ENCODE measurements at places on chromosomes 5 and 9.

GRCh38 chr5:132206782-132207181 lies 20.9 kb downstream of the P4HA2 start:
- no peak for DNase-seq

- no peak for DNase-seq
Measured at GRCh38 chr9:110755179-110755578, 86.6 kb downstream of the MUSK start.

DNA sequence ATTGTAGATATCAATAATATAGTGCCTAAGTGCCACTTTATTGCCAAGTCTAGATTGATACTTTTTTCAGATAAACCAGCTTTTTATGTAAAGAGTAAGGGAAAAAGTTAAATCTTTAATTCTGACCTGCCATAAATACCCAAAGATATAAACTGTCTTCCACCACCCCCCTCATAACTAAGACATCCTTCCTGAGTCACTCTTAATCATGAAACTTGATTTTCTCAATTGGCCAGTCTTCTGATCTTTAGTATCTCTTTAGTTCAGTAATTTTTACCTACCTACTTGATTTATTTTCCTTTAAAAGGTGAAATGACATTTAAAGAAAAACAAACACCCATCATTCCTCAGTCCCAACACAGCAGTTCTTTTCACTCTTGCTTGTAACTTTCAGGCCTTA lies 21.8 kb downstream of the C5orf22 start:
- DNase-seq = no peak

- DNase-seq = no peak
Measured at GRCh38 chr5:132830436-132831094, at the start of gene SHROOM1. TSS of gene SHROOM1 (minus strand) at chr5:132830647. CDS start at chr5:132826140, 4,507 bp downstream.

GRCh38 chr5:126450346-126450745 lies 27.1 kb downstream of the GRAMD2B start:
- no peak for DNase-seq

GRCh38 chr5:114981111-114981510 lies 188.6 kb downstream of the TRIM36 start:
- DNase-seq = no peak

DNA sequence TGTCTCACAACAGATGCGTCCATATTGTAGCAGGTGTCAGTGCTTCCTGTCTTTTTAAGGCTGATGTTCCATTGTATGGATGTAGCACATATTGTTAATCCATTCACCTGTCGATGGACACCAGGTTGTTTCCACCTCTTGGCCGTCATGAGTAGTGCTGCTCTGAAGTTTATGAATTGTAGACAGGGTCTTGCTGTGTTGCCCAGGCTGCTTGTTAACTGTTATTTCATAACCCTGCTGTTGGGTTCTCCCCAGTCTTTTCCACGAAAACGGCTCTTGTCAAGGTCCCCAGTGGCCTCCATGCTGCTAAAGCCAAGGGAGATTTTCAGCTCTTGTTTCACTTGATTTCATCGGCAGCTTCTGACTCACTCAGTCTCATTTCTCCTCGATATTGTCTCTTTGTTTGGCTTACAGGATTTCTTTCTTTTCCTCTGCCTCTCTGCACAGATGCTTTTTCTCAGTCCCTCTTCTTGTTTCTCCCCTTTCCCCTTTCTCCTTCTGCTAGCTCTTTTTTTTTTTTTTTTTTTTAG lies 12.1 kb upstream of the PSD2 start:
- no peak for DNase-seq

DNA sequence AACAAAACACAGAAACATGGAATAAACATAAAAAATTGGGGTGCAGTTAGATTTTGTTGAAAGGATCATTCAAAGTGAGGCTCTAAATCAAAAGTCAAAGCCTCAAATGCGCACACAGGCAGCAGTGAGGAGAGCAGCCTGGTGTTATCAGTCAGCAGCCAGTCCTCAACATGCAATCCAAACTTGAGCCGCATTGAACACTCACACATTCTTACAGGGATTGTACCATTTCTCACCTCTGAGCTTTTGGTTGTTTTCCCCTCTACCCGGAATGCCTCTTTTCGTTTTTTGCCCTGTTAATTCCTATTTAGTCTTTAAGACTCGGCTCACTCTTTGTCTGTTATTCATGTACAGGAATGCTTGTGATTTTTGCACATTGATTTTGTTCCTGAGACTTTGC lies 81.1 kb upstream of the PUM3 start:
- DNase-seq = no peak

GRCh38 chr5:71706906-71707305 lies 12.2 kb upstream of the CARTPT start:
- no peak for DNase-seq

- no peak for DNase-seq
Measured at GRCh38 chr5:96868603-96869371, 7.5 kb upstream of the ERAP2 start.

DNA sequence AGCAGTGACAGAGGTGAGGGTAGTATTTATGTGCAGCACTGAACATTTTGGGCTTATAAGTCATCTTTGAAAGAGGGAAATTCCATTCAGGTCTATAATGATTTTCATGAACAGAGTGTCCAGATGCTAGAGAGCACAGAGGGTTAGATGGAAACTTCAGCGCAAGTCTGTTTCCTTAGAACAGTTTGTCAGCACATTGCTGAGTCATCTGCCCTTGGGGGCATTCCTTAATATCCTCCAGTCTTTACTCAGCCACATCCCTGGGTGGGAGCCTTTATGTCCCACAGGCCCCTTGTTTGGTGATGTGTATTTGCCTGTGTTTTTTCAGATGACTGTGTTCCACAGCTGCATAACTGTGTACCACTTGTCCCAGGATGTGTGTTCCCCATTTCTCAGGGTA lies 138.5 kb upstream of the S1PR3 start:
- peak; percentile 59 for DNase-seq

GRCh38 chr9:96413302-96414221 lies 4.6 kb downstream of the ZNF367 start:
- no peak for DNase-seq

- DNase-seq = no peak
Measured at GRCh38 chr5:165321912-165322311, 1816.5 kb downstream of the MAT2B start.

DNA sequence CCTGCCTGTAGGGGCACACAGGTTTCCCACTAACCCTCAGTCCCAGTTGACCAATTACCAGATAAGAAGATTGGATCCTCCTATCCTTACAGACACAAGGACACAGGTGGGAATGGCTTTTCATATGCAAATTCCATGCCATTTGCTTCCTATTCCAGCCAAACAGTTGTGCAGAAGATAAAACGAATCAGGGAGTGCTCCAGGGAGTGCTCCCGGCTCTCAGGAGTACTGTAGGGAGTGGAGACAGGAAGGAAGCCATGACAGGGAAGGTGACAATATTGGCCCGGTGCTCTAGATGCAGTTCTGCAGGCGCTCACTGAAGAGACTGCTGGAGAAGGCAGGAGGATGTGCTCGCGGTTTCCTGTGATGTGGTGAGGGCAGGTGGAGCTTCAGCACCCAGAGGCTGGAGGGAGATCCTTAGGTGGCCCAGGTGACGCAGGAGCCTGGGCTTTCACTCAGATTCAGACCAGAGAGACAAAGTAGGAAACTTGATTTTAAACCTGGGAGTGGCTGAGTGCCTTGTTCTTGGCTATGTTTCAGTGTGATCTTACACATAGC lies 260.0 kb downstream of the AUH start:
- no peak for DNase-seq

DNA sequence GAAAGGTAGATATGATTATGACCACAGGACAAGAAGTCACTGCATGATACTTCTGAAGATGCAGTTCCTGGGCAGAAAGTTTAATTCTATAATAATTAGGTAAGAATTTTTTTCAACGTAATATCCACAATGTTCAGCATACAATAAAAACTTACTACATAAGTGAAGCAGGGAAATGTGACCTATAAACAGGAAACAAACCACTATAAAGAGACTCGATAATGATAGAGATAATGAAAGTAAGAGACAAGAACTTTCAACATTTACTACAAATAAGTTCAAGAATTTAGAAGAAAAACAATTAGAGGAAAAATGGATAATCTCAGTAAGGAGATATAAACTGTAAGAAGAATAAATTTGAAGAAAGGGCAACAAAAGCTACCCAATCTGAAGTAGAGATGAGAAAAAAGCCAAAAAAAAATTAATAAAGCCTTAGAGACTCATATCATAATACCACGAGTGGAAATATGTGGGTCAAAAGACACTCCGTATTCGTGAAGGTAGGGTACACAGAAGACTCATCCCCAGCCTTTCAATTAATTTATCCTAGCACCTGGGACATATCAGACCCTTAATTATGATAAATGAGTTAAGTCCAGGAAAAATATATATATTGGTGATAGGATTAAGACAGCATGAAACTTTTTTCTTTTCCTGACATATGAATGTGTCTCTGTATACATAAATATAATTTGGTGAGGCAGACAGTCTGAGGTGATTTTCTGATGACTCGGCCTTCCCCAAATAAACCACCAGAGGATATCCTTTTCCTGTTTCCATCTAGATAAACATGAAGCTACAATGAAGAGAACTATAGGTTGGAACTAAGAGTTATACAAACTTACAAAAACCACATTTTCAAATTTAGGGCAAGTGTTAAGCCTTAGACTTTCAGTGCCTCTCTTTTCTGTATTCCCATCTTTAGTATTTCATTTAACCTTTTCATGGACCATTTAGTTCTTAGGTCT lies 120.4 kb downstream of the RAPGEF6 start:
- DNase-seq = no peak

- DNase-seq = no peak
Measured at GRCh38 chr5:159001247-159001646, 98.5 kb downstream of the EBF1 start.

GRCh38 chr5:129141696-129142095 lies 47.1 kb downstream of the ISOC1 start:
- no peak for DNase-seq

DNA sequence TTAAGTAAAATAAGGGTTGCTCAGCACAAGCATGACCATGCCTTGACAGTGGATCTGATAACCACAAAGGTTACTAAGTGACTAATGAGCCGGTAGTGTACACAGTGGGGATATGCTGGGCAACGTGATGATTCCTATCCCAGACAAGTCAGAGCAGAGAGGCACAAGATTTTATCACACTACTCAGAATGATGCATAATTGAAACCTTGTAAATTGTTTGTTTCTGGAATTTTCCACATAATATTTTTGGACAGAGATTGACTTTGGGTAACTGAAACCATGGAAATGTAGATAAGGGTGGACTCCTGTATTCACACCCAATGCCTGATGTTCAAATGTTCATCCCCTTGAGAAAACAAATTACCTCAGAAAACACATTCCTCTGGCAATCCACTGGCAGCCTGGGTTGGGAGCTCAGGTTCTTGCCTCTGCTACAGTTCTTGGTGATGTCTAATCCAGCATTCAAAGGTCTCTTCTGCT lies 16.2 kb upstream of the ERAP1 start:
- peak; percentile 56 for DNase-seq

DNA sequence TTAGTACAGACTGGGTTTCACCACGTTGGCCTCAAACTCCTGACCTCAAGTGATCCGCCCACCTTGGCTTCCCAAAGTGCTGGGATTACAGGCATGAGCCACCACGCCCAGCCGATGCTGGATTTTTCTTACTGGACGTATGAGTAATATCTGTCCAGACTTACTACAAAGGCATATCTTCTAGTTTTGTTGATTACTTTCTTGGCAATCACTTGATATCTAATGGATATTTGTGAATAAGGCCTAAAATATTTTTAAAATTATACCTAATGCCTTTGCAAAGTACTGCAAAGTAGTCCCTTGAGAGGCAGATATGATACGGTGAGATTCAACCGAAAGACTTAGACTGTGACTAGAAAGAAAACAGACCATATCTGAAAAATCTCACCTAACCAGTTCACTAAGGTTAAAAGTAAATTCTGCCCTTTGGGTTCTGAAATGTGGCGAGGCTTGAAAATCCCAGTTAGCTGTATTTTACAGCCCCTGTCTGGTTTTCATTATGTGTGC lies 152.1 kb downstream of the GNAQ start:
- DNase-seq = no peak

- no peak for DNase-seq
Measured at GRCh38 chr9:24912767-24913166, 367.1 kb upstream of the IZUMO3 start.

DNA sequence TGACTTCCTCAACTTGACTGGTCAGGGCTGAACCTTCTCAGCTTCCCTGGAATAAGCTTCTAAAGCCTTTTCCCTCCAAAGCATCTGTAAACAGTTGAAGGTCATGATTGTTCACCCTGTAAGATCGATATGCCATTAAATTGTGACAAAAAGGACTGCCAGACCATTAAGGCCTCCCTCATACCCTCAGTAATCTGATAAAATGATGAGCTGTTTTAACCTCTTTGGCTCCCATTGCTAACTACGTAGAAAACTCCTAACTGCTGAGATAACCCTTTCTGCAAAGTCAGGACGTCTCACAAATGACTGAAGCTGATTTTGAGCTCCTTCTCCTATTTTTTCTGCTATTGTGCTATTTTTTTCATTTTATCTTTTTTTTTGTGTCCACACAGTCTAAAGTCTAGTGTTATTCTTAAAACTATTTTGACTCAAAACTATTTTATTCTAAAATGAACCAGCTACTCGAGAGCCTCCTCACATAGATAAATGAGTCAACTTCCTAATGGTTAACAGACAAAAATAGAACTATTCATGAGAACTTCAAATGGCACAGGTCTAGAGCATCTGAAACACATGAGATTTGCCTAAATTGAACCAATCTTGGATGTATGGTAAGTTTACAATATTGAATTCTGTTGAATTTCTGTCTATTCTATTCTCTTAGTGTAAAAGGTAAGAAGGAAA lies 395.6 kb upstream of the TLE4 start:
- DNase-seq = no peak

Measured in GM04503 (cell line).